ENCODE measurements at places on chromosomes 4 and X. TPM values are rescaled to one million over a fixed set of nuclear protein-coding genes. Genes with fewer than 3 reads are reported as not detected.
A peak's percentile ranks its signal among the peaks of the same experiment; 100 is the strongest.

DNA sequence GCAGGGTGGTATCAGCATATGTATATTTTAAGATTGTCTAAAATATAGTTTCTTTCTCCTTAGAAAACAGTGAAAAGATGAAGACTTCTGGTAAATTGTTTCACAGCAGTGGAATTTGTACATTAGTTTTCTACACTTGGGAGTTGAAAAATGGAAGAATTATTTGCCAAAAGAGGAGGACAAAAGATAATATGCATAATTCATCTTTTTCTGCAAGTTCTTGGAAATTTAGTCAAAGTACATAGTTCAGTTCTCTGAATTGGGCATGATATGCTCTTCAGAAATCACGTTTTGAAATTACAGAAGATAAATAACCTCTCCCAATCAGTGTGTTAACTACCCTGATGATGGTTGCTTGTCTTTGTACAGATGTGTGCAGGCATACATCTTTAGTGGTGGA is 47.0 kb downstream of the RBPJ start:
- DNase-seq, result no peak

Gene FGD1
- 11.2 TPM for total RNA-seq

GRCh38 chrX:137565921-137566745 is at the start of gene ZIC3:
TSS of gene ZIC3 (plus strand) at chrX:137566127. CDS start at chrX:137566692, 565 bp downstream.
- DNase-seq, result no peak

DNA sequence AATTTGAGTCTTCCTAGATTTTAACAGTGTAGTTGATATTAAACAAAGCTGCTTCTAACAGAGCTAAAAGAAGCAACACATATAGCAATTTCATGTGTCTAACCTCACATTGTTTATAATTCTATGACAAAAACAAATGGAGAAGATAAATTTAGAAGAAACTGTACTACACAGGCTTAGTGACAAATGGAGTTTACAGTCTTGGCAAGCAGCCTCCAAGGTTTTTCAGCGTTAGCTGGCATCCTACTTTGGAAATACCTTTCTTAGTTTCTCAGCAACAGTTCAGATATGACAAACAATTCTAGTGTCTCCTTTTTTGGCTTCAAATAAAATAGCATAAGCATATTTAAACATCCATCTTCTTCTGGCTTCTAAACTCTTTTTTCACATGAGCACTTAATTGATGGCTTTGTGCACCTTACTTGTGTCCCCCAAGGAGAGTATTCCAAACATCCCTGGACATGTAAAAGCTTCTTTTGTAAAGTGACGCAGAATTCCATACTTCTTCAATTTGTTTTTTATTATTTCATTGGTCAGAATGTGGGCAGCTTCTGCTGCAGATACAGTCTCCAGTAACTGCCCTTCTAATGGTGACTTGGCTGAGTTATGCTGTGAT is 249.8 kb downstream of the ANTXR2 start:
- peak; percentile 25 for DNase-seq

All from A172 (cell line).